ENCODE measurements at places on chromosomes 4 and X. TPM values are rescaled to one million over a fixed set of nuclear protein-coding genes. Genes with fewer than 3 reads are reported as not detected.
A peak's percentile ranks its signal among the peaks of the same experiment; 100 is the strongest.

ADGRG4 gene
- not detected for total RNA-seq

GAGE1 gene
- not detected for total RNA-seq

CACNA1F gene
- 0.33 TPM for total RNA-seq

GLRA3 gene
- not detected for total RNA-seq

P2RY4 gene
- total RNA-seq, result 0.25 TPM

CPLX1 gene
- 0.42 TPM for total RNA-seq

HSFX4 gene
- total RNA-seq, result not detected

PCSK1N gene
- 0.33 TPM for total RNA-seq

PRKG2 gene
- total RNA-seq, result 0.15 TPM

DNA sequence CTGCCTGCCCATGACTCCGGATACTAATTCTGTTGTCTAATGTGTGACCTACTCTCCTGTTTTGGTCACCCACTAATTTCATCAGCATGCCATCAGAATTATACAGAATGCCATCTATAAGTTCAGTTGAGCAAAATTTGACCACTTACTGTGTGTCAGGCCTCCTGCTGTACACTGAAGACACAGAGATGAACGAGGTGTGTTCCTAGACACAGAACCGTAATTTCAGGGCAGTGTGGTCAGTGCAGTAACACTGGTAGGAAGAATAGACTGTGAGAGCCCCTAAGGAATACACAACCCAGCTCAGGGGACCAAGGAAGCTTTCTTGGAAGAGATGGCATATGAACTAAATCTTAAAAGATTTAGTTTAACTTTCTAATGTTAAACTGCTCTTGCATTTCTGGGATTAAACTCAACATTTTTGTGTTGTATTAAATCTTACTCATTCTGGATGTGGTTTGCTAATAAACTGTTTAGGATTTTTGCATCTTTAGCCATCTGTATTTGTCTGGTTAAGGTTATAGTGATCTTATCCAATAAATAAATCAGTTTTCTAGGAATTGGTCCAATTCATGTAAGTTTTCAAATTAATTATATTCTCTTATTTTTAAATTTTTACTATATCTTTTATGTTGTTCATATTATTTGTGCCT, 34.3 kb downstream of the KANTR start:
- peaks cover 11% of the 10 kb centered on the region for H3K36me3 ChIP-seq
- peaks cover 6% of the 10 kb centered on the region for H3K4me1 ChIP-seq
- no peak overlapping the region for H3K4me3 ChIP-seq
- H3K27ac ChIP-seq, result no peak overlapping the region
- no peak for DNase-seq
- H3K27me3 ChIP-seq, result no peaks in the 10 kb centered on the region

- DNase-seq, result no peak
- H3K4me1 ChIP-seq, result peaks cover 5% of the 10 kb centered on the region
- H3K4me3 ChIP-seq, result no peak overlapping the region
- no peaks in the 10 kb centered on the region for H3K27me3 ChIP-seq
- H3K27ac ChIP-seq, result no peak overlapping the region
- H3K36me3 ChIP-seq, result peaks cover 27% of the 10 kb centered on the region
Observed at GRCh38 chrX:13763489-13763888, 28.9 kb downstream of the OFD1 start.

DNA sequence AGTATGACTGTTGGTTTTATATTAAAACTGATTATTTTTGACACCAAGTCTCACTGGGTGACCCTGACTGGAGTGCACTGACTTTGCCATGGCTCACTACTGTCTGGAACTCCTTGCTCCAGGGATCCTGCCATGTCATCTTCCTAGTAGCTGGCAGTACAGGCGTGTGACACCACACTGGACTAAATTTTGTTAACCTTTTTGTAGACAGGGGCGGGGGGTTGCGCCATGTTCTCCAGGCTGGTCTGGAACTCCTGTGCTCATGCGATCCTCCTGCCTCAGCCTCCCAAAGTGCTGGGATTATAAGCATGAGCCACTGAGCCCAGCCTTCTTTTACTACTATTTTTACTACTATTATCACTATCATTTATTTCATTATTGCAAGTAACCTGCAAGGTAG, 8.9 kb downstream of the XAGE1A start:
- H3K36me3 ChIP-seq, result no peaks in the 10 kb centered on the region
- H3K27me3 ChIP-seq, result no peaks in the 10 kb centered on the region
- no peak overlapping the region for H3K4me3 ChIP-seq
- H3K4me1 ChIP-seq, result no peaks in the 10 kb centered on the region
- no peak overlapping the region for H3K27ac ChIP-seq

- H3K4me3 ChIP-seq, result no peak overlapping the region
- DNase-seq, result no peak
- peaks cover 8% of the 10 kb centered on the region for H3K27me3 ChIP-seq
- H3K27ac ChIP-seq, result no peak overlapping the region
- H3K36me3 ChIP-seq, result no peaks in the 10 kb centered on the region
Observed at GRCh38 chr4:56217343-56217890, 169.9 kb downstream of the AASDH start.

DNA sequence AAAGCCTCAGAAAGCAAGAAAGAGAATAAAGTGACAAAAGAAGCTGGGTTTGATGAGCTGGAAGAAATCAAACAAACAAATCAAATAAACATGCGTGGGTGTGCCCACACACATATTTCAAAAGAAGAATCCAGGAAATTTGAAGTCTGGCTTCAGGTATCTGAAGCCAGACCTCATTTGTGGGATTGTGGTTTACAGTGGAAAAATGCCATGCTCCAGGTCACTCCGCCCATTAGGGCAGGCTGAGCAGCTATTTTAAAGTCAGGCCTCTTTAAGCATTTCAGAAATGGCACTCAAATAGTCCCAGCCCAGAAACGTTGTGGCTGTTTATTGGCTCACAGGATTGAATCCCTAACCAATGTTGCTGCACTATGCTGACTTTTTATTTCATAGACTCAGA, 226.1 kb upstream of the F9 start:
- no peaks in the 10 kb centered on the region for H3K4me1 ChIP-seq
- H3K4me3 ChIP-seq, result no peak overlapping the region
- DNase-seq, result no peak
- H3K36me3 ChIP-seq, result no peaks in the 10 kb centered on the region
- H3K27ac ChIP-seq, result no peak overlapping the region

DNA sequence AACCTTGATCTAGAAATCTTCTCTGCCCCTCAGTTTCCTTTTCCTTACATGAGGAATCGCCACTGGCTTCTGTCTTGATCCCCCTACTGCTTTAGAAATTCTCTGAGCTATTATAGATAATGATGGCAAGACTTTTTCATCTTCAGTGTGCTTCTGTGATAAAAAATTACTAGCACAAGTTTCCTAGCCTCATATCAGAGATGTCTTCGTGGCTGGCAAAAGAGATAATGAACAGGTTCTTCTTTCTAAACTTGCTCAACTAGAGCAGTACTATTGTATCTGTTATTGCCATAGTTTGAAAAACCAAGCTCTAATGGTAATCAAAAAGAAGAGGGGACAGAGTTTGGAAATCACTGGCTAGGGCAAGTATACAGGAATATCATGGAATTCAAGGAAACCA, 4.1 kb upstream of the PDGFC start:
- H3K36me3 ChIP-seq, result no peaks in the 10 kb centered on the region
- H3K4me3 ChIP-seq, result no peak overlapping the region
- DNase-seq, result no peak
- H3K4me1 ChIP-seq, result no peaks in the 10 kb centered on the region
- peaks cover 25% of the 10 kb centered on the region for H3K27me3 ChIP-seq

- DNase-seq, result no peak
- H3K27ac ChIP-seq, result no peak overlapping the region
- H3K4me3 ChIP-seq, result no peak overlapping the region
Observed at GRCh38 chr4:161519611-161520010, 644.2 kb downstream of the FSTL5 start.

DNA sequence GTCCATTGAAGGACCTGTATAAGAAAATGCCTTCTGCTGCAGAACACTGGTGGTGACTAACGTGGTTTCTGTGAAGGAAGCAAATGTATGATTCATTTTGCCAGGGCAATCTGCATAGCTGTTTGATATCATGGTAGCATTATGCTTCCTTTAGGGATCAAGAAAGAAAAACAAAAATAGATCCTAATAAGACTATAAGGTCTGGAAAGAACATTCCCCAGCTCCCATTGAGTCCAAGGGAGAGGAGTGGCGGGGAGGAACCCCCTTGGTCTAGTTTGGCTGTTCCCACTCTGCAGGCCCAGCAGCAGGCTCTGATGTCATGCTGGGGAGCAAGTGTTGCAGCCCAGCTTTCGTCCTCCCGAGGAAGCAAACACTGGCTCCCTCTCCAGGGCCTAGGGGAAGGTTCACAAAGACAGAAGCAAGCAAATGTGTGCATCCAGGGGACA, 154.5 kb upstream of the GALNT7 start:
- DNase-seq, result no peak
- H3K4me3 ChIP-seq, result no peak overlapping the region
- H3K36me3 ChIP-seq, result no peaks in the 10 kb centered on the region
- H3K4me1 ChIP-seq, result no peaks in the 10 kb centered on the region

GRCh38 chr4:21512353-21512752, 436.2 kb downstream of the KCNIP4 start:
- H3K27me3 ChIP-seq, result no peaks in the 10 kb centered on the region
- no peak overlapping the region for H3K4me3 ChIP-seq
- no peak for DNase-seq
- H3K36me3 ChIP-seq, result no peaks in the 10 kb centered on the region
- H3K4me1 ChIP-seq, result no peaks in the 10 kb centered on the region
- H3K27ac ChIP-seq, result no peak overlapping the region

GRCh38 chr4:53541577-53542206, 49.6 kb downstream of the LNX1 start:
- H3K27me3 ChIP-seq, result peaks cover 11% of the 10 kb centered on the region
- H3K4me3 ChIP-seq, result no peak overlapping the region
- H3K36me3 ChIP-seq, result no peaks in the 10 kb centered on the region
- H3K4me1 ChIP-seq, result no peaks in the 10 kb centered on the region
- no peak overlapping the region for H3K27ac ChIP-seq
- no peak for DNase-seq

DNA sequence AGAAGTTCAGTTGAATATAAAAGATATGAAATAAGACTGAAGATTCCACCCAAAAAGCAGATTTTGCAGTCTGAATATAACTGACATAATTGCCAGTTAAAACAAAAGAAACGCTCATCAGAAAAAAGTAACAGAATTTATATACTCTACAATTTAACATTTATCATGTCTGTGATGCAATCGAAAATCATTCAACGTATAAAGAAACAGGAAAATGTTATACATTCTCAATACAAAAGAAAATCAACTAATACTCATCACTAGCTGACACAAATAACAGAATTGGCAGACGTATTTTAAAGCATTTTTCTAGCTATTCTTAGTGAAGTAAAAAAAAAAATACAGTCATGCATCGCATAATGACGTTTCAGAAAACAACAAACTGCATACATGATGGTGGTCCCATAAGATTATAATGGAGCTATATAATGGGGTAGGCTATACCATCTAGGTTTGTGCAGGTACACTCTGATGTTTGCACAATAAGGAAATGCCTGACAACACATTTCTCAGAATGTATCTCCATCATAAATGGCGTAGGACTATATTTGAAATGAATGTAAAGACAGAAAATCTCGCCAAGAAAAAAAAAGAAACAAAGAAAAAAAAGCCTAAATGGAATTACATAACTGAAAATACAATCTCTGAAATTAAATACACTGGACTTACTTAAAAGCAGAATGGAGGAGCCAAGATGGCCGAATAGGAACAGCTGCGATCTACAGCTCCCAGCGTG, 34.3 kb downstream of the OR13H1 start:
- no peak overlapping the region for H3K27ac ChIP-seq
- DNase-seq, result no peak
- no peaks in the 10 kb centered on the region for H3K4me1 ChIP-seq
- H3K4me3 ChIP-seq, result no peak overlapping the region

DNA sequence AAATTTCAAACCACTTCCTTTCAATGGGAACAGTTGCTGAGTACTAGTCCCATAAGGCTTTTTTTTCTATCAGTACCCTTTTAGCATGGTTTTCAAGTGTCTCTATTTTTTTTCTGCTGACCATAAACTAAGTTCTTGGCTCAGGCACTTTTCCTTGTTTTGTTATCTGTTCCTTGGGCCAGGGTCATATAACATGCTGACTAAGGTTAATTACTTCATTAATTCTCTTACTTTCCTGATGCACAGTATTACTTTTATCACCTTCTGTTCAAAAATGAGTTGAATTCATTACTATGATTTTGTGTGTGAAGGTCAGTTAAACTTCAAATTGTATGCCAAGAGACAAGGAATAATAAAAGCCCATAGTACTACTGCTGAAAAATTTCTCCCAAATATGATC, 19.7 kb upstream of the BTC start:
- H3K27me3 ChIP-seq, result no peaks in the 10 kb centered on the region
- H3K27ac ChIP-seq, result no peak overlapping the region
- H3K4me3 ChIP-seq, result no peak overlapping the region

- no peak overlapping the region for H3K27ac ChIP-seq
- no peaks in the 10 kb centered on the region for H3K27me3 ChIP-seq
- no peaks in the 10 kb centered on the region for H3K36me3 ChIP-seq
- no peak overlapping the region for H3K4me3 ChIP-seq
- no peak for DNase-seq
Observed at GRCh38 chr4:156101571-156101970, 147.9 kb upstream of the CTSO start.

DNA sequence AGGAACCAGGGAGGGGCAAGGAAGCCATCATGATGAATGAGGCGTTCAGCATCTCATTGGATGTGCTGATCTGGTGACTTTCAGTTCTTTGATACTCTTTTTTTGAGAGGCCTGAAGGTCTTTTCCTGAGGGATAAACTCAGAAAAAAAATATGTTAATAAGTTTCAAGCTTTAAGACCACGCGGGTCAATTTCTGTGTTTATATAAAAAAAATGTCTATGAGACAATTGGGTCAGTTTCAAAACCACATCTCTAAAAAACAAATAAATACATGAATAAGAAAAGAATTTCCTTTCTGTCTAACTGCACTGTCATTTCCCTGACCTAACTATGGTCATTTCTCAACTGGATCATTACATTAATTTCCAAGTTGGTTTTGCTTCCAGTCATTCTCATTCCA, 62.6 kb downstream of the TRIML1 start:
- H3K4me3 ChIP-seq, result no peak overlapping the region
- H3K4me1 ChIP-seq, result no peaks in the 10 kb centered on the region
- H3K27ac ChIP-seq, result no peak overlapping the region
- no peak for DNase-seq
- H3K36me3 ChIP-seq, result no peaks in the 10 kb centered on the region

GRCh38 chrX:53320543-53321229, 39.3 kb upstream of the IQSEC2 start:
- no peak overlapping the region for H3K4me3 ChIP-seq
- peaks cover 14% of the 10 kb centered on the region for H3K4me1 ChIP-seq
- peaks cover 58% of the 10 kb centered on the region for H3K27me3 ChIP-seq
- H3K36me3 ChIP-seq, result no peaks in the 10 kb centered on the region
- DNase-seq, result peak; percentile 6

DNA sequence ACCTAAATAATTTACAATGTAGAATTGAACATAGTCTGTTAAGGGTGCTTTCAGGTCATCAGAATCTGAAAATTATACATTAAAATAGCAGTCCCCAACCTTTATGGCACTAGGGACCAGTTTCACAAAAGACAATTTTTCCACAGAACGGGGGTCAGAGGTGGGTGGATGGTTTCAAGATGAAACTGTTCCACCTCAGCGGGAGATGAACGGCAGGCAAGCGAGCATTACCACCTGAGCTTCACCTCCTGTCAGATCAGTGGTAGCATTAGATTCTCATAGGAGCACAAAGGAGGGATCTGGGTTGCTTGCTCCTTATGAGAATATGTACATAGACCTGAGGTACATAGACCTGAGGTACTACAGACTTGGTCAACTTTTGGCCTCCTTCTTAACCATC, 29.0 kb downstream of the LRBA start:
- no peak overlapping the region for H3K27ac ChIP-seq
- DNase-seq, result no peak
- H3K36me3 ChIP-seq, result peaks cover 7% of the 10 kb centered on the region
- H3K4me1 ChIP-seq, result peaks cover 8% of the 10 kb centered on the region
- H3K4me3 ChIP-seq, result no peak overlapping the region

Data from activated CD4-positive, alpha-beta T cell treated with anti-CD3 and anti-CD28 coated beads, Interleukin-2, amount 10 ng/mL, durations not matched to agents 7 days and 5 days (primary cell).